ENCODE measurements at places on chromosomes 16 and 17.

DNA sequence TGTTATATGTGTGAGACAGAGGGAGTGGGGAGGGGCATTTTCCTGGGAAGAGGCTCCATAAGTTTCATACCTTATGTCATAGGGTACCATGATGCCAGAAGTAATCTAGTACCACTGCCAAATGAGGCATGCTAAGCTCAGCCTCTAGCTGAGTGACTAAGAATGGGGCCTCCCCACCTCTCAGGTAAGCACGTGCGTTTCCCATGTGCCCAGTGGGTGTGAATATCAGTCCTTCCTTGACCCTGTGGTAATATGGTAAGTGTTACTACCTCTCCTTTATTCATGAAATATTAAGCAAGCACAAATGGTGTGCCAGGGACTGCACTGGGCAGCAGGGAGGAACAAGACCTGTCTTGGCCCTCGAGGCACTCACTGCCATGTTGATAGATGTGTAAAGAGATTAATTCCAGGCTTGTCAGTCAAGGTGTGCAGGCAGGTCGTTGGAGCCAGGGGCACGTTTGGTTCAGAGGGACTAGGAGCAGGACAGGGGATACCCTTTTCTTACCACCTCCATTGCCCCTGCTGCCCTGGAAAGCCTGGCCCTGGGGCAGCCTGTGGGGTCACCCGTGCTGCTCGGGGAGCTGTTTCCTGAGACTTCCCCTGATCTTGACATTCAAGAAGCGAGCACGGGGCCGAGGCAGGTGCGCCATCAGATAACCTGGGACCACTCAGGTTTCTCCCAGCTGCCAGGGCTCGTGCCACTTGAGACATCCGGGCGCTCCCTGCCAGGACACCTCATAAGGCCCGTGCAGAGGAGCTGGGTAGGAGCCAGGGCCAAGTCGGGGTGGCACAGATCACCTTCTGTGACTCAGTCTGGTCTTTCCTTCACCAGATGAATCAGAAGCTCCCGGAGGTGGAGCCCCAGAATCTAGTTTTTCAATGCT is 8.8 kb downstream of the RSAD1 start:
- DNase-seq, result no peak

DNA sequence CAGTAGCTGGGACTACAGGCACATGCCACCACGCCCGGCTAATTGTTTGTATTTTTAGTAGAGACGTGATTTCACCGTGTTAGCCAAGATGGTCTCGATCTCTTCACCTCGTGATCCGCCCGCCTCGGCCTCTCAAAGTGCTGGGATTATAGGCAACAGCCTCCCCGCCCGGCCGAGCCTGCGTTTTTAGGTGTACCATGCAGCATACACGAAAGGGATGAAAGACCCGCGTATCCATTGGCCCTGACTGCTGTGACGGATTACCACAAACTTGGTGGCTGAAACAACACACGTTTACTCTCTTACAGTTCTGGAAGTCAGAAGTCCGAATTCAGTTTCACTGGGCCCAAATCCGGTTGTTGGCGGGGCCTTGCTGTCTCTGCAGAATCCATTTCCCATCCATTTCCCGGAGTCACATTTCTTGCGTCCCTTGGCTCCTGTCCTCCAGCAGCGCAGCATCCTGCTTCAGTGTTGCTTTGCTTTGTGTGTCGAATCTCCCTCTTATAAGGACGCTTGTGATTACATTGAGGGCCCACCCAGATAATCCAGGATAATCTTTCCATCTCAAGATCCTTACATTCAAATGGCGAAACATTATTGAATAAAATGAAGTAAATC is 8.3 kb upstream of the GUCY2D start:
- DNase-seq, result no peak

GRCh38 chr16:48153774-48154173 is 2.0 kb downstream of the ABCC12 start:
- DNase-seq, result no peak

DNA sequence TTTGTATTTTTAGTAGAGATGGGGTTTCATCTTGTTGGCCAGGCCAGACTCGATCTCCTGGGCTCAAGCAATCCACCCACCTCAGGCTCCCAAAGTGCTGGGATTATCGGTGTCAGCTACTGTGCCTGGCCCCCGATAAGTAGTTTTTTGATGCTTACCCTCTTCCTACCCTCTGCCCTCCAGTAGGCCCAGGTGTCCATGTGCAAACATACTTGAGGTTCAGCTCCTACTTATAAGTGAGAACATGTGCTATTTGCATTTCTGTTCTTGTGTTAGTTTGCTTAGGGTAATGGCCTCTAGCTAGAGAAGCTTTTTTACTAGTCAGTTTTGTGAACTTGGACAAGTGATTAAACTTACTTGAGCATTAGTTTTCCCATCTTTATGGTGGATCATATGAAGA is 136.8 kb downstream of the HS3ST4 start:
- no peak for DNase-seq

- no peak for DNase-seq
These were observed 37.0 kb downstream of the STX8 start for GRCh38 chr17:9538626-9539025.

- no peak for DNase-seq
These were observed 12.1 kb downstream of the PLEKHG4 start for GRCh38 chr16:67291461-67291860.

GRCh38 chr16:59601452-59601851 is 867.3 kb upstream of the GOT2 start:
- DNase-seq, result no peak

DNA sequence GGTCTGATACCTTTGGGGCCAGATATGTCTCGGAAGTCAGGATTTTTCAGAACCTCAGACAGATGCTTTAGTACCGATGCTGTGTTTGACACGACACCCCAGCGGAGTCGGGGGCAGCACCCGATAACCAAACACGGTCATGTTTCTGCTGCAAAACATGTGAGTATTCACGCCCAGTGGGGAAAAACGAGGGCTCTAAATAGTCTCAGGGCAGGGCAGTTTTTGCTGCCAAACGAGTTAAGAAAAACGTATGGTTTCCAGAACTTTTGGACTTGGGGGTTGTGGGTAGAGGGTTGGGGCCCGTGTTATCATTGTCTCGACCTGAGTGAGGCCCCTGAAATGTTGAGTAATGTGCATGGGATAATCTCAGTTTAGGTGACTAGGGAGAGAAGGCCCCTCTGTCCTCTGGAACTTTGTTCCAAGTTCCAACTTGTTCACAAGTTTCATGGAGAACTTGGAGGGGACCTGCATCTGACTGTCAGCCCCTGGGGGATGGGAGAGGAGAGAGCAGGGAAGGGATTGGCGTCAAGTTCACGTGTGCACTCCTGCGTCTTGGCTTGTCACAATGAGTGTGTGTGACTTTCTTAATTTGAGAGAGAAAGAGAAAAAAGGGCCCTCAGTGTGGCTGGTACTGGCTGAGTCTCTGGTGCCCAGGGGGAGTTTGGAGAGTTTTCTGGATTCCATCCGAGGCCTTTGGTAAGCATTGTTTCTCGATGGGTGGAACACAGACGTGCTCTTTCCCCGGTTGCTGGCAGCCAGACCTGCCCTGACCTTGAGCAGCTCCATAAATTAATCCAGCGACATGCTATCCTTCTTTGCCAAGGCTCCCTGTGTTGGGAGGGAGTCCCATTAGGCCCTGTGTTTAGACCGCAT is 83.9 kb upstream of the CIBAR2 start:
- no peak for DNase-seq

DNA sequence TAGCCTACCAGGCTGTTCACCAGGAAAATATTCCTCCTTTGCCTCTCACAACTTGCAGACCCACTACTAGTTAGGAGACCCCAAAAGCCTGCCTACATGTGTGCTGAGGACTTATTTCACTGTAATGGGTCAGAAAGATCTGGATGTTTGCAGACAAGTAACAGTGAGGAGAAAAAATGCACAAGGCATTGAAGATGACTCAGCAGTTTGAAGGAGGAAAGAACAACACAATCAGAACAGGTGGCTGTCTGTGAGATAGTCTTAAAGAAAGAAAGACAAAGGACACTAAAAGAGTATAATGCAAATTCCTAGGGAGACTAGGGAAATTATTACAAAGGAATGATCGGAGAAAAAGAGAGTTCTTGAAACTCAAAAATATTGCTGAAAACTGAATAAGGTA is 69.0 kb downstream of the ANKFN1 start:
- DNase-seq, result no peak

DNA sequence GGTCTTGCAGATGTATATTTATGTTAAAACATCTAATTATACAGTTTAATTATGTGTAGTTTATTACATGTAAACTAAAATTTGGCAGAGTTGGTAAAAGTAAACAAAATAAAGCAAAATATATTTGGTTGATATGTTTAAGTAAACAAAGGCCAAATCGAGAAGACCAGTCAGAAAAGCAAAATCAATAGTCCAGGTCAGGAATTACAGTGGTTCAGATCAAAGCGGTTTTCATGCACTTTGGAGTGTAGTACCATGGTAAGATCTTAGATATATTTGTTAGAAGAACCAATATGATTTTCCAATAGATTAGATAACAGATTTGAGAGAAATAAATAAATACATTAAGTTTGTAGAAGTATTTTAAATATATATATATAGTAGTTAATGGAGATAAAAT is 1421.6 kb upstream of the CDH8 start:
- DNase-seq, result no peak

GRCh38 chr16:27597361-27597760 is 47.4 kb downstream of the KATNIP start:
- DNase-seq, result no peak

DNA sequence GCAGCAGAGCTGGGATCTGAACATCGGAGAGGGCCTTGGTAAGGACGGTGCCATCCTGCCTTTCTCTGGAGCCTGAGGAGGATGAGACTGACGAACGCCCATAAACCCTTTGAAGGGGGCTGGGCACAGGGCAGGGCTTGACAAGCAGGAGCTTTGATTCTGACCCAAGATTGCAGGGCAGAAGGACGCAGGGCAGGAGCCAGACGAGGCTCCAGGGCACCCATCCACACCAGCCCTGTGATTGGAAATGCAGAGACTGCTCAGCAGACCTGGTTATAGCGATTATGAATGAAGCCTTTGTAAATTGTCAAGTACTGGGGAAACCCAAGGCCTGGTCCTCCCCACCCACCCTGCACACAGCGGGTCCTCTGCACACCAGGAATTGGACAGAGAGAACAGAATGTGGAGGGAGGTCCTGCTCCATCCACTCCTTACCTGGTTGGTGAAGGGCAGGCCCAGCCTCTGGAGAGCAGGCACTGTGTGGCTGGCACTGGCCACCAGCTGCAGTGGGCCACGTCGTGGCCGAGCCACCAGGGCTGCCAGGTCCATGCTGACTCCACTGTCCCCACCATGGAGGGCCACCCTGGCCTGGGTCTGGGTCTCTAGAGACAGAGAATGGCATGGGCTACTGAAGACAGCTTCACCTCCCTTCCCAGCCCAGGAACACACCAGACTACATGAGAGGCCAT is 68.8 kb downstream of the RMI2 start:
- no peak for DNase-seq

DNA sequence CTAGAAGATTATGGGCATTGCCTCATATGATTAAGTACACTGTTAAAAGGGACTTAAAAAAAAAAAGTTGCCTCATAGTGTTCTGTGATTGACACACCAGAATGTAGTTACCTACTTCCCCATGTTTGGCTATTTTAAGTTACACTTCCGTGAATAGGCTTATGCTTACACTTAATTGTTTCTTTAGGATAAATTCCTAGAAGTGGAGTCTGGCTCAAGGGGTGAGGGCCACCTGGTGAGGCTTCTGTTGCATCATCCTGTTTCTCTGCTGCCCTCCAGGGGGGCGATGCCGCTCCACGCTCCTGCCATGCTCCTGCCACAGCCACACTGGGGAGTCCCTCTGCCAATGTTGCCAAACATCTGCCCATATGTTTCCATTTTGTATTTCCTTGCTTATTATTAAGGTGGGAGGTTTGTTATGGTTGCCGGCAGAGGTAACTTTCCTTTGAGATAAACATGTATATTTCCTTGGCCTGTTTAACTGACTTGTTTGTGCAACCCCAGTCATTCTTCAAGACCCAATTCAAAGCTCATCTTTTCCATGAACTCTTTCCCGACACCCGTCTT is 73.1 kb downstream of the KSR1 start:
- DNase-seq, result peak; percentile 56

- no peak for DNase-seq
These were observed 141.7 kb upstream of the ANKFN1 start for GRCh38 chr17:56011406-56012131.

DNA sequence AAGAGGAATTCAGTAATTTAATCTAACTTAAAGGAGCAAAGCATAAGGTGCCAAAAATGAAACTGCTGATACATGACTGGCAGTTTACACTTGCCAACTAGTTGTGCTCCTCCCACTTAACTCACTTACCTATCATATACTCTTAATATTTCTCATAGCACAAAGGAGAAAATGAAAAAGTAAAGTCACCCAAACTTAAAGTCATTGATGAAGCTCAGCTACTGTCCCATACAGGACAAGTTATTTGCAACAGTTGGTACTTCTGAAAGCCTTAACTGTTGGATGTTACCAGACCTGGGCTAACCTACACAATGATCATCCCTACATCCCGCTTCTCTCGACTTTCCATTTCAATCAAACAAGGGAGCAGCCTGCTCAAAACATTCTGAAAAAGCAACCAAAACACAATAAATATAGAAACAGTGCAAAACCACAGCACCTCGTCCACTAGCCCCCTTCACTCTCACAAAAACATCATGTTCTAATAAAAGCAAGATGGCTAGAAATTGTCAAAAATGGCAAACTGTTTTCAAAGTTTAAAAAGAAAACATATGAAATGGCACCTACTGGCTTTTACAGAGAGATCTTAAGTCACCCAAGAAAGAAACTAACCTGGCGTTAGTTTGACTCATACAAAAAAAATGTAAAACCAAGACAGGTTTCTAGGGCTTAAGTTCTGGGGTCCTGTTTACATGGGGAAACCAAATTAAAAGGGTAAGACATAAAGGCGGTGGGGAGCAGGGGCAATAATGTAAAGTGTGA is 868 bp downstream of the MED13 start:
- DNase-seq, result peak; percentile 87

DNA sequence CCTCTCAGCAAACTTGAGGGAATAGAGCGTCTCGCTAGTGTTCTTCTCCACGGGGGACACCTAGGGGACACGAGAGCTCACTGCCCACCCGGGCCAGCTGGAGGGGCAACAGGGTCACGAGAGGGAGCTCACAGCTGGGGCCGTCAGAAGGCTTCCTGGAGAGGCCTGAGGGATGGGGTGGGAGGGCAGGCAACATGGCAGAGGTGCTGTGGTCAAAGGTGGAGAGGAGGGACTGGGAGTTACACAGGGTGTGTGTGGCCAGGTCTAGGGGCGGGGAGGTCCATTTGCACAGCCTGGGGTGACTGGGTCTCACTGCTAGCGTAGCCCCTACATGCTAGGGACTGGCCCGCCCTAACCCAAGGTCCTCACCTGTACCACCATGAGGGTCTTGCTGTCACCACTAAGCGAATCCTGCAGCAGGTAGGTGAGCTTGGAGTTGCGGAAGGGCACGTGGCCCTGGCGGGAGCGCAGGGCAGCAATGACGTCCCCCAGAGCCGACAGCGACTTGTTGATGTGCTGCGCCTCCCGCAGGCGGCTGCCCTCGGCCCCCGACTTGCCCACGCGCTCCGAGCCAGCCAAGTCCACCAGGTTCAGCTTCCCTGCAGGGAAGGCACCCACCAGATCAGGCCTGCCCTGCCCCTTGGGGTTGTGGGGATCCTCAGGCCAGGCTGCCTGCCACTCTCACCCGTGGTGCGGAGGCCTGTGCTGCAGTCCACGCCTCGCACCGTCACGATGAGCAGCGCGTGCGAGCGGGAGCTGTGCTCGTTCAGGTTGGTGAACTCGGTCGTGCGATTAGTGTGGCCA is 25.0 kb downstream of the KATNB1 start:
- no peak for DNase-seq

All from hematopoietic multipotent progenitor cell treated with erythropoietin and hydrocortisone succinate and interleukin-3 and kit ligand, for 15 days (in vitro differentiated cells).